ENCODE measurements at places on chromosomes 16 and 17.

DNA sequence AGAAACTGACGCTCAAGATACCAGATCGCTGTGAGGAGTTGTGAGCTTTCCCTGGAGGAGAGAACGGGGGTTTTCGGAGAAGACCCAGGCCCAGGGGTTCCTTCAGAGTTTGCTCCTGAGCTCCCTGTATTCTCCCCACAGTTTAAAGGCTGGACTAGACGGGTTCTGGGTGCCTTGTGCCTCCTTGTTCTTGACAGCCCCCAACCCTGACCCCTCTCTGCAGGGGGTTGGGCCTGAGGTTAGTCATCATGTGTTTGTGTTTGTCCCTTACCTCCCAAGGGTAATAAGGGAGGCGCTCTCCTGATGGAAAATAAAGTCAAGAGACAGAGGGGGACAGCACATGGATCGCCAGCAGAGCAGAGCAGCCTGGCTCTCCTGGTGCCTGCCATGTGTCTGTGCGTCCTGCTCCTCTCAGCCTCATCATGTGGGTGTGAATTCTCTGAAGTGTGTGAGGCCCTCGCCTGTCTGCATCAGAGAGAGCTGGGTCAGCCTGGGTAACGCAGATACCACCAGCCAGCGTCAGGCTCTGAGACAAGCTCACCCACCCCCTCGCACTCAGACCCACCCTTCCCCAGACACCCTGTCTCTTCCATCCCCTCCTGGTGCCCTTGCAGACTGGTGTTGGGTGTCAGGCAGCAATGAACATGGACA lies 8.7 kb downstream of the HEXIM2 start:
- DNase-seq = no peak

DNA sequence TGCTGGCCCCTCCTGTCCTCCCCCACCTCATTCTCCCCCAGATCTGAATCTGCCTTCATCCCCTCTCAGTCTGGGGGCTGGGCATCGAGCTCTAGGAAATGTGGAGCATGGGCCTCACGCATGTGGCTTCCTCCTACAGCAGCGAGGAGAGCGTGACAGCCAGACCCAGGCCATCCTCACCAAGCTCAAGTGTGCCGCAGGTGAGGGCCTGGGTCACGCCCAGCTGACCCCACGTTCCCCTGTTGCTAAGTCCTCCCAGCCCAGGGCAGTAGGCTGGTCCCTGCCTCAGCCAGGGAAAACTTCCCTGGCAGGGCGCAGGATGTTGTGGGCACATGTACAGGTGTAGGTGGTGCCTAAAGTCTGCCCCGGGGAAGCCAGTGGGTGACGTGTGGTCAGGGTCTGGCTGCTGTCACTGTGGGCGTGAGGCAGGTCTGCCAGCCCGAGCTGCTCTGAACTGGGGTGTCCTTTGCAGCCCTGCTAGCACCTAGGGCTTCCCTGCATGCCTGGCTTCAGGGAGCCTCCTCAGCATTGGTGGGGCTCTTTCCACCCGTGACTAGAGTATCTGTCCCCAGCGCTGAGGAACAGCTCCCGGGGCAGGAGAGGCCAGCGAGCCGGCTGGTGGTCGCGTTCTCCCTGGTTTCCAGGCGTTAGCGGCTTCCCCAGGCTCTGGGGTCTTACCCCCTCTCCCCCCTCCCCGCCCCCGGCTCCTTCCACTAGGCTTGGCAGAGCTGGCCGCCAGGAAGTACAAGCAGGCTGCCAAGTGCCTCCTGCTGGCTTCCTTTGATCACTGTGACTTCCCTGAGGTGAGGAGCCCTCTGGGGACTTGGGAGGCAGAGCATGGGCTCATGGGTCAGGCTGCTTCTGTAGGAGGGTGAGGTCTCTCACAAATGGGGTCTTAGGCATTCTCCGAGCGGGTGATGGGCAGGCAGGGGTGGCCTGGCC lies 3.6 kb downstream of the GPS1 start:
- DNase-seq = no peak

GRCh38 chr17:82217120-82217529 lies 4.5 kb upstream of the CCDC57 start:
- DNase-seq = no peak

- DNase-seq = no peak
Measured at GRCh38 chr17:4574448-4575045, 9.8 kb upstream of the SMTNL2 start.

DNA sequence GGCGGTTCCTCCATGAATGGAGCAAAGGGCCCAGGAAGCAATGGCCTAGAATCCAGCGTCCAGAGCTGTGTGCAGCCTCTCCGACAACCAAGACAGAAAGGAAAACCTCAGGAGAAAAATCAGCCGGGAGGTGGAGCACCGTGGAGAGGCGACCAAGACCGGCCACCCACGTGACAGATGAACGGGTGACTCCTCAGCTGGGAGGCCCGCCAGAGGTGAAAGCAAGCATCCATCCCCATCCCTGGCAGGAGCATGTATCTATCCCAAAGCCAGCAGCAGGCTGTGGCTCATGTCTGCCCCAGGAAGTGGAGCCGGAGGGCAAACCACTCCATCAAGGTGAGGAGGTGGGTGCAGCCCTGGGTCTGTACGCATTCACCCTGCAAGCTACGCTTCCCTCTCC lies 52.1 kb downstream of the FOXL1 start:
- no peak for DNase-seq

DNA sequence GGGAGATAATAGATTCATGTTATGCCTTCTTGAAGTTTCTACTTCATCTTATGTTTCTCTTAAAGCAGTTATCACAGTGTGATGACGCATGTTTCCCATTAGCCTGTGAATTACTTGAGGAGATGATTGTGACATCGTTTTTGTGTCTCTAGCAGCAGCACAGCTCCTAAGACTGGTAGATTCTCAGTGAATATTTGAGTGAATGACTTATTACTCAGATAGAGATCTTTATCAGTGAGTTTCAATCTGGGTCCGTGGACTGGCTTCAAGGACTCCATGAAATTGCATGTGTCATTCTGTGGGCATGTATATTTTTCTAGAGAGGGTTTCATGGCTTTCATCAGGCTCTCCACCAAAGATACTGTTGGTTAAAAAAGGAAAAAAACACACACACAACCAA lies 29.9 kb downstream of the YPEL2 start:
- DNase-seq = no peak

GRCh38 chr16:58012481-58012880 lies 11.3 kb downstream of the USB1 start:
- DNase-seq = no peak

DNA sequence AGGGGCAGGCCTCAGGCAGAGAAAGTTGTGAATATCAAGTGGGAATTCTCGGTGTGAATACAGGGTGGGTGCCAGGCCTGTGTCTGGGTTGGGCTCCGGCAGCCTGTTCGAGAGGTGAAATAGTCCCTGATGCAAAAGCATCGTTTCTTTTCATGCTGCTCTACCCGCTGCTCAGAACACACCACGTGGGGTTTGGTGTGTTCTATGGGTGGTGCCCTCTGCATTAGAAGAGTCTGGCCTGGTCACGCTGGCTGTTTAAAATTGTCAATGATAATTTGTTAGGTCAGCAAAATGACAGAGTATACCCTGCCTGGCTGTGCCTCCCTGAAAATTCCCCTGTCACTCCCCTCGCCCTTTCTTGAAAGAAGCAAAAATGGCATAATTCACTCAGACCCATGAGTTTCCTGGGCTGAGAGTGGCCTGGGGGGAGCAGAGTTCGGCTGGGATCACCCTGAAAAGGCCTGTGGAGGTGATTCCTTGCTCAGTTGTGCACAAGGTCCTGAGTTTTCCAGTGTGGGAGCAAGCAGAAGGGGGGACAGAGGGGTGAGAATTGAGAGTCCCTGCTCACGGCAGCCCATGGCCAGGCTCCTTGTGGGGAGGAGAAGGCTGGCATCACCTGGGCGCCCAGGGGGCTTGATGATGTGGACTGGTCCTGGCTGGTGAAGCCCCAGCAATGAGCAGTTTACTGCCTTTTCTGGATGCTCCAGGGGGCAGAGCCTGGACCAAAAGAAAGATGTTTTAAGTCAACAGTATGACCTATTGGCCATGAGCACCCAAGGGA lies 3.2 kb downstream of the CACNG5 start:
- no peak for DNase-seq

GRCh38 chr17:80295559-80295958 lies 34.9 kb downstream of the RNF213 start:
- no peak for DNase-seq
